Stimulated activated CD4-positive, alpha-beta T cell treated with anti-CD3 and anti-CD28 coated beads, Interleukin-12 subunit alpha, Interleukin-12 subunit beta, amount 100 ng/mL, for 24 hours (primary cell): ENCODE measurements at places on chromosomes 2 and 18.

- no peak for DNase-seq
Measured at GRCh38 chr2:172643142-172643541, 87.3 kb downstream of the PDK1 start.

- DNase-seq = no peak
Measured at GRCh38 chr2:231680992-231681852, 27.1 kb upstream of the PTMA start.

DNA sequence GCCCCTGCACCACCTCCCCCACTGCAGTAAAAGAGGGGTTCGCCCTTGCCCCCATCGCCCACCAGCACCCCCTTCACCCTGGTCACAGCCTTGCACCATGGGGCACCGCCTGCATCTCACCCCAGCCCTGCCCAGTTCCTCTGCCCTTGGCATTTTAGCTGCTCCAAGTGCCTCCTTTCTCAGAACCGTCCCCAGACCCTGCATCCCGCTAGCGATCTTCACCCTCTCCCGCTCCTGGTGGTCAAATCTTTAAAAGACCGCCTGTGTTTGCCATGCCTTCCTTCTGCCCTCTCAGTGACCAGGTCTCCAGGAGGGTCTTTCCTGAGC is 114.7 kb upstream of the OTOS start:
- DNase-seq = no peak

GRCh38 chr2:121699421-121700333 is 37.0 kb downstream of the NIFK start:
- DNase-seq = peak; percentile 62

- DNase-seq = no peak
Measured at GRCh38 chr2:170715062-170715931, at the start of gene SP5. Gene SP5, plus strand, starts transcription at chr2:170715337. Its CDS starts 176 bp downstream, at chr2:170715513.

GRCh38 chr18:7926526-7926925 is 359.4 kb downstream of the PTPRM start:
- DNase-seq = no peak

DNA sequence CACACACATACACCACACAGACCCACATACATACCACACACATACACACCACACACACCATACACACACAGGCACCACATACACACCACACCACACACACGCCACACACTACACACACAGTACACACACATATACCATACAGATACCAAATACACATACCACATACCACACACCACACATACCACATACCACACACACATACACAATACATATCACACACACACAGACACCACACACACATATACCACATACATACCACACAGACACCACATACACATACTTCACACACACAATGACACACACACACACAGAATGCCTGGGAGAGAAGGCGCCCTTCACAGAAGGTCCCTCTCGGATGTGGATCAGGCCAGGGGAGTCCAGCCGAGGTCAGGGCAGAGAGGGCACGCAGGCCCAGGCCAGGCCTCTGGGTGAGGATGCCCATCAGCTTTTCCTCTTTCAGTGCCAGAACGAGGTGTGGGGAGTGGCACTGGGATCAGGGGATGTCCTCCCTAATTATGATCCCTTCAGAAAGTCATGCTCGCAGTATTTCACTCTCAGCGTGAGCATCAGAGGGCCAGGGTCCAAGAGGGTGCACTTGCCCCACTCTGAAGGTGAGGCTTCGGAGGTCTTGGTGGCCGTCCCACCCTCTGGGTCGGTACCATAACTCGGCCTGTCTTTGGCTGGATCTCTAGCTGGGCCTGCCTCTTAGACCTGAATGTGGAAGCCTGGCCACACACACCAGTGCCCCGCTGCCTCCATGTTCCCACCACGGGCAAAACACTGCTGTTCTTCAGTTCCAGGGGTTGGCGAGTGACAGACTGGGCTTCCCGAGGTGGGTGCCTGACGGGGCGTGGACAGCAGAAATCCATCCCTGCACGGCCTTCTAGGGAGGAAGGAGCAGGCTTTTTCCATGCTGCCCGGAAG is 70.6 kb upstream of the ODC1 start:
- DNase-seq = no peak

DNA sequence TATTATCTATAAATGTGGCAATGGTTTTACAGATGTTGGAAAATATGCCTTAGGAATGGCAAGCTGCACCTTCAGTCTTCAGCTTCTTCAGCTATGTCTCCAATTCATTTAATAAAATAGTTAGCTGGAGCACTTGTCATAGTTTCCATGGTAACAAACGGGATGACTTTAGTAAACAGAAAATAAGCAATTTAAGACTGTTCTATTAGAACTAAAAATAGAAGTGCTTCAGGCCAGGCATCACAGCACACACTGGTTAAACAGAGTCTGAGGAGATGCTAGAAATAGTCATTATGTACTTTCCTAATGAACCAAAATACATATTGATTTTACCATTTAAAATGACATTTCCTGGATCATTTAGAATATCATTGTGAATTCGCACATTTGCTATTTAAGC is 195.0 kb downstream of the GCA start:
- no peak for DNase-seq

DNA sequence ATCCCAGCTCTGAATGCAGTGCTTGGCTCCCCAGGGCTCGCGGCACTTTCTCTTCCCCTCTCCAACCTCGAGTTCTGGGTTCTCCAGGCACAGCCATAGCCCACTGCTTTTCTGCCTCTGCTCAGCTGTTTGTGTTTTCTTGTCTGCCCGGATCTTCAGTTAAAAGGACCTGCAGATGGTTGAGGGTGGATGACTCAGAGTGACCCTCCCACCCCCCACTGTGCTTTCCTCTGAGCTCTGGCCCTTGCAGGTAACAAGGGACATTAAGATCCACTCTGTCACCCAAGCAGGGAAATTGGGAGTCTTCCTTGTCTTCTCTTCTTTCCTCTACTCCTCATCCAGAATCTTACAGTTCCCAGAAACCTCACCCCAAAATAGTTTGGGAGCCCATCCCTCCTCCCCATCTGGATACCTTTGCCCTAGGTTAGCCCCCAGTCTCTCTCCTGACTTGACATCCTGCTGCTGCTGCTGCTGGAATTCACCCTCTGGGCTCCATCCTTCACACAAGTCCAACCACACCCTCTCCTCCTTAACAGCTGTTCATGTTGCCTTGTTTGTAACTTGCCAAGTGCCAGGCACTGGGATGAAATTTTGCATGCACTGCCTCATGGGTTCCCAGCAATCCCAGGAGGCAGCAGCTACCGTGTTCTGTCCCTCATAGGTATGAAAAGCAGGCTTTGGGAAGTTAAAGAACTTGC is 157.9 kb upstream of the TTC39C start:
- DNase-seq = no peak

GRCh38 chr18:12287131-12287681 is 20.8 kb upstream of the TUBB6 start:
- no peak for DNase-seq

DNA sequence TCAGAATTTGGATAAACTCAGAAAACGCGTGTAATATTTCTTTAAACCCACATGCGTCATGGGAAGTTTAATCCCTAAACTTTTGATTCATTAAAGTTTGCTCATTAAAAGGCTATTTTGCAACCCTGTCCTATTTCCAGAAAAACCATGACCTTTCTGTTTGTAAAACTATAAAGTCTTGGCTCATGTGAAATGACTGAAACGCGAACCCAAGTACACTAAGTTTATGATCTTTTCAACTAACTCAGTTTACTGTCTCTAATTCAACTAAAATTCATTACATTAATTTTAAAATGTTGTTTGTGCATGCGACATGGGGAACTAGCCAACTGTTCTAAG is 3.9 kb upstream of the RPL31 start:
- DNase-seq = no peak
